Right ventricle myocardium inferior (tissue), 1 donor: ENCODE measurements at places on chromosomes 7 and 10.

DNA sequence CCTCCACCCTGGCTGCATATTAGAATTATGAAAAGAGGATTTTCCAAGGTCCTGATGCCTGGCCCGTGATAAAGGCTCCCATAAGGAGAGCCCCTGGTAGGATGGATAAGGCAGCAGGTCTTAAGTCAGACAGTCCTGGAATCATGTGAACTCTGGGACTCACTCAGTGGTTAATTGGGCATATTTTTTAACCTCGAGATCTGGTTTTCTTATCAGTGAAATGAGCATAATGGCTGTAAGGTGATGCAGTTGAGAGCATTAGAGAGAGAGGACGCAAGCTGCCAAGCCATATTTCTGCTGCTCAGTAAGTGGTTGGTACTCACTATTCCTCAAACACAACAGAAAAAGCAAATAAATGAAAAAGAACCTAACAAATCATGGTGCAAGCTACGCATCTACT lies 37.8 kb downstream of the TARP start:
- no peak for DNase-seq

DNA sequence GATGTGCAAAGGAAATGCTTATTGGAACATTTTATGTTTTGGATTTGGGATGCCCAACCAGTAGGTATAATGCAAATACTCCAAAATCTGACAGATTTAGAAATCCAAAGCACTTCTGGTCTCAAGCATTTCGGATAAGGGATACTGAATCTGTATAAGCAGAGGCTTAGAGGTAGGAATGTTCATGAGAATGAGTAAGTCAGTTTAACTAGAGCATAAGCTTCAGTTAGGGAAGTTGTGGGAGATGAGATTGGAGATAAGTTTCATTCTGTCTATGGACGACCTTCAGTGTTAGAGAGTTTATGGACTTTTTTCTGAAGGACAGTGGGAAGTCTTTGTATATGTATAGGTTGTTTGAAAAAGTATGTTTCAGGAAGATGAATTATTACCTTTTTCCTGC lies 10.4 kb downstream of the TAX1BP1 start:
- no peak for DNase-seq

- DNase-seq: no peak
These were observed 66.6 kb upstream of the WNT16 start for GRCh38 chr7:121262221-121262620.

DNA sequence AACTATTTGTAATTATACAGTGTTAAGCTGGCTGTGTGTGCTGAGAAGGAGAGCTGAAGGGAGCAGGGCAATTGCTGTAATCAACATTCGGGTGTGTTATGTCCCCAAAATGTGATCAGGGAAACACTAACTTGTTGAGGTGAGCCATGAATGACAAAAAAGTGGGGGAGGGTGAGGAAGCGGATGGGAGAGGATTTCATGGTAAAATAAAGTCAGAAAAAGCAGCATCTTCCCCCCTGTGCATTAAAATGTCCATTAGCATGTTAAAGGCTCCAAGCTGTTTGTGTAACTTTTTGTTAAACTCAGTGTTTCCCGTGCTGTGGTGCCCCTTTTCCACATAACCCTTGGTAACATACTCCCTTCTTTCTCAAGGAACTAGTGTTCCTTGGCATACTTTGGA lies 84.9 kb downstream of the ARID5B start:
- no peak for DNase-seq

- no peak for DNase-seq
These were observed 509.7 kb upstream of the PODXL start for GRCh38 chr7:132065989-132066603.

- no peak for DNase-seq
These were observed 3.5 kb upstream of the BPGM start for GRCh38 chr7:134643131-134643530.

GRCh38 chr7:74501298-74501697 lies 47.6 kb downstream of the GTF2IRD1 start:
- no peak for DNase-seq

GRCh38 chr7:122485856-122486255 lies 181.3 kb upstream of the FEZF1 start:
- no peak for DNase-seq

DNA sequence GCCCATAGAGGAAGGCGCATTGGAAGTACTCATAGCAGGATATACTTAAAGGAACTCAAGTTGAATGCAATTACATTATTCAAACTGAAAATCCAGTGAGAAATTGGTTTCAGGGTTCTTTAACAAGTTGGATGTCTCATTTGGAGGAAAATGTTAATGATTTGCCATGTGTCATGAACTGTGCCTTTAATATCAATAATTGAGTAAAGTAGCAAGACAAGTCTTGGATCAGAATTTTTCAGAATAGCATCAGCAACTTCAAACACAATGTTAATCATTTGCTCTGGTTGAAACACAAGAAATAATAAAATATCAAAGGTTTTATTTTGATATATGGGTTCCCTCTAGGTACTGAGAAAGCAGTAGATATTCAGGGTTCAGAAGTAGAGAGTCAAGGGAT lies 24.5 kb upstream of the POU6F2 start:
- no peak for DNase-seq

DNA sequence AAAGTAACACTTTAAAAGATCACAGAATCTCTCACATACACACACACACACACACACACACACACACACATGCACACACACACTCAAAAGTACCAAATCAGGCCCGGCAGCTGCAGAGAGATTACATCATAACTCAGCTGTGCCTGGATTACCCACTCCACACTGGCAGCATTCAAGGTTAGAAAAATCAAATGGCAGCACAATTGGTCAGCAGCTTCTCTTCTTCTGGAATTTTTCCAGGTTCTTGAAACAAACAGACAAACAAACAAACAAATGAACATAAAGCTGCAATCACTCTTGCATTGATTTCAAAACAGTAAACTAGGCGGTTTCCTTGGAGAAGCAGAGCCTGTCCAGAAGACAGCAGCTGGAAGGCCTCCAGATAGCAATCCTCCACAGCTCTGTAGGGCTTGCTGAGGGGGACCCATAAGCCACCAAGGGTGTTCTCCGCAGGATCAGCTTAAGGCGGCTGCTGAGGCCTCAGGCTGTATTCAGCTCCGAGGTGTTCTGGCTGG lies 24.5 kb upstream of the FAM133B start:
- DNase-seq: no peak

GRCh38 chr10:17682236-17682946 lies 38.4 kb downstream of the STAM start:
- DNase-seq: no peak

DNA sequence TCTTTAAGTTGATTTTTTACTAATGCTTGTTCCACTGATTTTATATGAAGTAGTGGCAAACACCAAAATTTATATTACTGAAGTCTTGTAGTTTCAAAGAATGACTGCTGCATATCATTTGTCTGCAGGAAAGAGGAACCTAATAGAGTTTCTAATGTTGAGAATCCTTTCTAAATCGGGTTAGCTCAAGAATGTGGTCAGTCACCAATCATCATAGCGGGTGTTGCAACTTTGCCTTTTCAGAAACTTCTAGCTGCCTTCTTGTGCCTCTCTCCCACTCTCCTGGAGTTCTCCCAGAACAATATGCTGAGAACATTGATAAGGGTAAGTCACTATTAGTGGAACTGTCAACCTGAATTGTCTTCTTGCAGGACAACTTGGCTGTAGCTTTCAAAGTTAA lies 524.8 kb upstream of the SORCS1 start:
- DNase-seq: no peak

GRCh38 chr7:158028971-158029370 lies 558.7 kb downstream of the PTPRN2 start:
- no peak for DNase-seq

DNA sequence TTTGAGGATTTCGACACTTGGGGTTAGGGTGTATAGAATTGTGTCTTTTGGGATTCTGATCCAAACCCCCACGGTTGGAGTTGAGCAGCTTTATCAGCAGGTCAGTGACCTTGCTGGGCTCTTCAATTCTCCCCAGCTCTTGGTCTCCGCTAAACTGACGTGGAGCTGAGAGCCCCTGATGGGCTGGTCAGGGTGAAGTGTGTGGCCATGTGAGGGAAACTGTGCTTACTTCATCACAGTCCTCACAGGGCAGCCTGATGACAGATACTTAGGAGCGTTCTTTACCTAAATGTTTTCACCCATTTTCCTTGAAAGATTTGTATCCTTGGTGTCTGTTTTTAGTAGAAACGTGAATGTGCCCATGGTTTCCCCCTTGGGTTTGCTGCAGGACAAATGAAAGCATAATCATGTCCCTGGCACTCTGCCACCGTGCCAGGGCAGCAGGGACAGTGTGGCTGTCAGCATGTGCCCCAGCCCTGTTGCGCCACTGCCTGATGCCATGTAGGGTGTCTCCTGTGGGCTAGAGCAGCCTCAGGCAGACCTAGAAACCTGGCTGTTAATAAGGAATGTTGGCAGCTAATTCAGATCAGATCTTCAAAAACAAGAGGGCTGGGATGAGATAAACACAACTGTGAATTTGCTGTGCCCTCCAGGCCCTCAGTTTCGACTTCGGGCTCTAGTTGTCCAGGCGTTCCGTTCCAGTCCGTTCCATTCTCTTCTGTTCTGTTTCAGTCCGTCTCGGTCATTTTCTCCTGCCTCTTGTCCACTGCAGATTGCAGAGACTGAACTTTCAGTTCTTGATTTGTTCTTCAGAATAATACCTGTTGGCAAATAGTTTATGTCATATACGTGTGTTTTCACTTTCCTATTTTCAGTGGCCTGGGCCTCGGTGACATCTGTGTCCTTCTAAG lies 96.8 kb downstream of the TRRAP start:
- DNase-seq: no peak

DNA sequence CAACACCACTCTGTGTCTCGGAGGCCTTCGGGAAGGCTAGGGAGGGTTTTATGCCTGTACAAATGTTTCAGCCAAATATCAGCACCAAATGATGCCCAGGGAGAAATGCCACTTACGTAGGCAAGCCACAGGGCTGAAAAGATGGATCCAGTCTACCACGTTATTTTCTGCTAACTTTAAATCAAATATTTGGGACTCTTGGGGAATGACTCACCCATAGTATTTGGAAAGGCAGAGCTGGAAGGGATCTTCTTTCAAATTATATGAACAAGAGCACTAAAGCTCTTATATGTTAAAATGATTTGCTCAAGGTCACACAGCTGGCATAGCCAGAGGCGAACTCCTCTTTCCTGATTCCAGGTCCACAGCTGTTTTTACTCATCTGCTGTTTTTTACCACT lies 591.4 kb downstream of the SORCS1 start:
- DNase-seq: no peak
